ENCODE measurements at places on chromosomes 7 and 10. TPM values are rescaled to one million over a fixed set of nuclear protein-coding genes. Genes with fewer than 3 reads are reported as not detected.
A peak's percentile ranks its signal among the peaks of the same experiment; 100 is the strongest.

The HECW1 gene
- total RNA-seq = not detected

The ADAMTS14 gene
- total RNA-seq = 3.4 TPM

The DDX50 gene
- 22.7 TPM for total RNA-seq

The AVPI1 gene
- 2.4 TPM for total RNA-seq

GRCh38 chr7:82676777-82677463, 233.3 kb upstream of the CACNA2D1 start:
- DNase-seq = no peak

DNA sequence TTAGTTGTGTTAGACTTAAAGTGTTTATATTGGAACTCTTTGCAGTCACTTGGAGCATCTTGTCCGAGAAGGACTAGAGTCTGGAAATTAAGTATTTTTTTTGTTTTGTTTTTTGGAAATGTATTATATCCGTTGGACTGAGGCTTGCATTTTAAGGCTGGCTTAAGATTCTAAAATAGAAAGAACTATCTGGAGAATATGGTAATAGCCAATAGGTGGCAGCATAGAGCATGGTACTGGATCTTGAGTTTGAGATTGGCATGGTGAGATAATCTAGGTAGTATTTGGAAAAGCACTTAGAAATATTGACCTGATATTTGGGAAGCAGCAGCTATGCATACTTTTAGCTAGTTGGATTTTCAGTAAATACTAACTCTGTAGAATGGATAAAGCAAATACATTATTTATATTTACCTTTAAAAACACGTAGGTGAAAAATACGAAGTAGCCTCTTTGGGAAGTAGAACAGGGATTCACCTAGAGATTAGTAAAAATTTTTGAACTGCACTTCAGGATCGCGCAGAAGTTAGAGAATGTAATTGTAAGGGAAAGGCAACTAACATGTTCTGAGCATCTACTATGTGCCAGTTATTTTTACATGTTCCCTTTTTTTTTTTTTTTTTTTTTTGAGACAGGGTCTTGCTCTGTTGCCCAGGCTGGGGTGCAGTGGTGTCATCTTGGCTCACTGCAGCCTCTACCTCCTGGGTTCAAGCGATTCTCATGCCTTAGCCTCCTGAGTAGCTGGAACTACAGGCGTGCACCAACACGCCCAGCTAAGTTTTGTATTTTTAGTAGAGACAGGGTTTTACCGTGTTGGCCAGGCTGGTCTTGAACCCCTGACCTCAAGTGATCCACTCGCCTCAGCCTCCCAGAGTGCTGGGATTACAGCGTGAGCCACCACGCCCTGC, 78.6 kb downstream of the LCOR start:
- DNase-seq = peak; percentile 39

- no peak for DNase-seq
Observed at GRCh38 chr10:94358480-94358879, 4.3 kb downstream of the NOC3L start.

DNA sequence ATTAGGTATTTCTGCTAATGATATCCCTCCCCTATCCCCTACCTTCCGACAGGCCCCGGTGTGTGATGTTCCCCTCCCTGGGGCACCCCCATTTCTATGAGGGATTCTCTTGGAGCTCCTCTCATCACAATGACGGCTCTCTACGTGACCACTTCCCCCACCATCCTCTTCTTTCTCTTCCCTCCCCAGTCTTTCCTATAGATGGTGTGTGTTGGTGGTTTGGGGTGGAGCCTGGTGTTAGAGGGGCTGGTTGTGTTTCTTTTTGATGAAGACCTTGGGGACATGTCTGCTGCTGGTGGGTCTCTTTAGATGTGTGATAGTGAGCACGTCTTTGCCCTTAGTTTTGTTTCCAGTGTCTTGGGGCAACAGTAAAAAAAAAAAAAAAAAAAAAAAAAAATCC, 28.6 kb downstream of the RPS24 start:
- DNase-seq = no peak

- no peak for DNase-seq
Observed at GRCh38 chr7:100221231-100221718, 1.5 kb downstream of the PVRIG start.

GRCh38 chr10:50883629-50884028, 1.8 kb downstream of the A1CF start:
- DNase-seq = no peak

GRCh38 chr10:58508316-58508715, 4.4 kb upstream of the BICC1 start:
- DNase-seq = no peak

- no peak for DNase-seq
Observed at GRCh38 chr7:47812429-47813136, 135.7 kb downstream of the PKD1L1 start.

Data from glomerular endothelial cell (primary cell).